Germinal center (tissue), 1 donor: ENCODE measurements at places on chromosomes 6 and 20.
A peak's percentile ranks its signal among the peaks of the same experiment; 100 is the strongest.

DNA sequence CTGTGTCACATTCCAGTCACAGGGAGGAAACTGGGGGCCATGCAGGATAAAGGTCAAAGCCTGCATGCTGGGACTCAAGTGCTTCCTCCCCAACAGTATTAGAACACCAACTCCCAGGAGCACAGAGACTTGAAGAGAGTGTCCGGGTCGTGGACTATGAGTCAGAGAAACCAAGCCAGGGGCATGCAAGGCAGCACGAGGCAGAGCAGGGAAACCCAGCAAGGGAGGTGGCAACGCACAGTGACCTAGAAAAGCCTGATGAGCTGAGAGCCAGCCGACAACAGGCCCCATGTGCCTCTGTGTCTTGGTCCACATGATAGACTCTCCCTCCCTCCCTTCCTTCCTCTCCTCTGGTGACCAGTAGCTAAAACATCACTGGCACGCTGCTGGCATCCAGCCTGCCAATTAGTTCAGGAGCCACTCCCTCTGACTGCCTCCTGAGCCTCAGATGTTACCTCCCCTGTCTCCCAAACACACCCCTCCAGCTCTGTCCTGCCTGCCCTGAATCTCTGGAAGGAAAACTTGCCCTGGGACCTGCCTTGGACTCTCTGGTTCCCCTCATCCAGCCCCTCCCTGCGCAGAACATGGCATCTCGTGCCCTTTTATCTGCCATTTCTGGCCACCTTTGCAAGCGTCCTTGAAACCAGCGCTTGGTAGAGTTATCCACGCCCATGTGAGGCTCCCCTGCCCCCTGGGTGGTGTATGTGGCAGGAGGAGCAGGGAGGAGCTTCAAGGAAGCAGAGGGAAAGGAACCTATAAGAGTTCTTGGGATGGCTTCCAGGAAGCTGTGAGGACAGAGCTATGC is 16.2 kb upstream of the RNF39 start:
- no peak for DNase-seq

GRCh38 chr6:79241228-79241627 is 6.7 kb upstream of the HMGN3 start:
- no peak for DNase-seq

DNA sequence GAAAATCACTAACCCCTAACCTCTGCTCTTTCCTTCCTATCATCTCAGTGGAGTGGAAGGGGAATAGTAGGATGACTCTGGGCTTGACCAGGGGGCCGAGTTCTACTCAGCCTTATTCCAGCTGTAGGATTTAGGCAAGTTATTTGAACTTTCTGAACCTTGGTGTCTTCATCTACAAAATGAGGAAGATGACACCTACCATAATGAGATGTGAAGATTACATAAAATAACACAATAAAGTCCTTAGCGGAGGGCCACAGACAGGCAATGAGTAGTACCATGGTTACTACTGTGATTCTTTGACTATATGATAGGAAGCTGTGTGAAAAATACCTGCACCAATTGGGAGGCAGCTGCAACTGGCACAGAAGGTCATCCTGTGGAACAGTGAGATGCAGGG is 53.6 kb upstream of the PIM1 start:
- no peak for DNase-seq

- no peak for DNase-seq
Measured at GRCh38 chr20:50628853-50629669, 62.3 kb downstream of the RIPOR3 start.

GRCh38 chr20:62739581-62740285 is 31.1 kb downstream of the NTSR1 start:
- DNase-seq = peak; percentile 50

- DNase-seq = no peak
Measured at GRCh38 chr6:90368601-90369000, 72.0 kb upstream of the BACH2 start.

DNA sequence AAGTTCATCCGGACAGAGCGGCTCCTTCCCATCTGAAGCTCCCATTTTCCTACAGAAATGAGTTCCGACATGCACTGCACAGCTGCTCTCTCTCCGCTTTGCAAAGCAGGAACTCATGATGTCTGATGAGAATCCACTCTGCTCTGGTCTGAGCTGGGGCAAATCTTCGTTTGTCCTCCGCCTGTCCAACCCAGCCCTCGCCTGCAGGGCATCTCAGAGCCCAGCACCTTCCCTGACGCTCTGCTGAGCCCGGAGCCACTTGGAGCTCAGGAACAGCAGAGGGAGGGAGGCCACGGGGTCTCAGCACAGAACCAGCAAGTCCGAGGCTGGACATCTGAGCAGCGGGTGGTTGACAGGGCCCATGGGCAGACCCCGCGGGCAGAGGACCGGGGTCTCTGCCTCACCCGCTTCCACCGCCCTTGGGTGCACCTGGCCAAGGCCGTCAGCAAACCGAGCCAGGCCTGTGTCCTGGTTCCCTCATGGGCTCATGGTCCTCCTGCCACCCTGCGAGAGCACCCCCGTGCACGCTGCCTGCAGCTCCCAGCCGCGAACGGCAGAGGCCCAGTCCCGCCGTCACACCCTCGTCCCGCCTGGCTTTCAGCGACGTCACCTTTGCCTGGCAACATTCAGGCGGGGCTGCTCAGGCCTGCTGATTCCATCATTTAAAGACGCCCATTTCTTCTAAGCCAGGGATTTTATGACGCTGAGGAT is 78.5 kb upstream of the BHLHE23 start:
- no peak for DNase-seq

- no peak for DNase-seq
Measured at GRCh38 chr6:79543886-79544285, 6.7 kb upstream of the LCA5 start.

DNA sequence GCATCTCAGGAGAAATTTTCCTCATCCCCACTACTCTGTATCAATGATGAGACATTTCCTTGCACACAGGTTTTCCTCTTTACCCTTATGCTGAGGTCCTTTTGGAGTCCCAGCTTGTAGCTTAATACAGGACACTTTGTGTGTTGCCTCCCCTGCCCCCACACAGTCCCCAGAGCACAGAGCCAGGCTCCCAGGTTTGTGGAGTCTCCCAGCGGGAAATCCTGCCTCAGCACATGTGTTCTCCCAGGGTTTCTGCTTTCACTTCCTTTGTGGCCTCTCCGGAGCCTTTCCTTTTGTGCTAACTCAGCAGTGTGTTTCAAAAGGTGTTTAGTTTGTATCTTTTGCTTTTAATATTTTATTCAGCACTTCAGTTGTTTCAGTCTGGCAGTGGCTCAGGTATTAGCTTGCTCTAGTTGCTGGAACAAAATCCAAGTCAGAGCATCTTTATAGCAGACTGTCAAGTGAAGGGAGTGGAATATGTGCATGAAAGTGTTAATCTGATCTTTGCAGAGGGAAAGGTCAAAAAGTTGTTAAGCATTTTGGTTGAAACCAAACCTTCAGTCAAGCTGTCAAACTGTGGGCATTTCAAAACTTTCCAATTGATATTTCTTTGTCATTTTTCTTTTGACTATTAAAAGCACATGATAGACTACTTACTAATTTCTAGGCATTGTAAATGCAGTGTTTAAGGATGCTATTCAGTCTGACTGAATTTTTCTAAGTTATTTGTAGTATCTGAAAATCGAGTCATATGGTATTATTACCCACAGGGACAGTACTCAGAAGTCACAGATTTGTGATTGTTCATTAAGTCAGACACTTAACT is 8.6 kb downstream of the SNX9 start:
- DNase-seq = no peak

DNA sequence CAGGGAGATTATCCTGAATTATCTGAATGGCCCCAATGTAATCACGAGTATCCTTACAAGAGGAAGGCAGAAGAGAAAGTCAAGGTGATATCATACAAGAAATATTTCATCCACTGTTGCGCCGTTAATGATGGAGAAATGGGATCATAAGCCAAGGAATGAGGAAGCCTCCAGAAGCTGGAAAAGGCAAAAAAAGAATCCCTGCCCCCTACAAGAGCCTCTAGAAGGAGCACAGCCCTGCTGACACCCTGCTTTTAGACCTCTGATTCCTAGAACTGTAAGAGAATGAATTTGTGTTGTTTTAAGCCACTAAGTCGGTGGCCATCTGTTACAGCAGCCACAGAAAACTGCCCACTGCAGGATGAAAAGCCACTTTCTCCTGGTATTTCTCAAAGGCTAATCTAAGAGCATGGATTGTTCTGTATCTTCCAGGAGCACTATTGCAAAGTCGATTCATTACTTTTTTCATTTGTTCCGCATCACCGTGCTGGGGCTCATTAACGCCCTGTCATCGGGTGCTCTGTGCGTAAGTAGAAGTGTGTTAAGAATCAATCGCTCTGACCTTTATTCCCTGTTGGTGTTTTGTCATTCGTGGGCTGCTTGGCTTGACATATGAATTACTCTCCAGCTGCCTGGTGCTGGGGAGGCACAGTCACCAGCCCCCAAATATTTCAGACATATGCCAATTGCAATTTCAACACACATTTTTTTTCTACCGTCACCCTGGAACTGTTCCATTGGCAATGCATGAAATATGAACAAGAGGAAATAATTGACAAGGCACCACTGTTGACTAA is 117.0 kb downstream of the PCSK2 start:
- DNase-seq = no peak

DNA sequence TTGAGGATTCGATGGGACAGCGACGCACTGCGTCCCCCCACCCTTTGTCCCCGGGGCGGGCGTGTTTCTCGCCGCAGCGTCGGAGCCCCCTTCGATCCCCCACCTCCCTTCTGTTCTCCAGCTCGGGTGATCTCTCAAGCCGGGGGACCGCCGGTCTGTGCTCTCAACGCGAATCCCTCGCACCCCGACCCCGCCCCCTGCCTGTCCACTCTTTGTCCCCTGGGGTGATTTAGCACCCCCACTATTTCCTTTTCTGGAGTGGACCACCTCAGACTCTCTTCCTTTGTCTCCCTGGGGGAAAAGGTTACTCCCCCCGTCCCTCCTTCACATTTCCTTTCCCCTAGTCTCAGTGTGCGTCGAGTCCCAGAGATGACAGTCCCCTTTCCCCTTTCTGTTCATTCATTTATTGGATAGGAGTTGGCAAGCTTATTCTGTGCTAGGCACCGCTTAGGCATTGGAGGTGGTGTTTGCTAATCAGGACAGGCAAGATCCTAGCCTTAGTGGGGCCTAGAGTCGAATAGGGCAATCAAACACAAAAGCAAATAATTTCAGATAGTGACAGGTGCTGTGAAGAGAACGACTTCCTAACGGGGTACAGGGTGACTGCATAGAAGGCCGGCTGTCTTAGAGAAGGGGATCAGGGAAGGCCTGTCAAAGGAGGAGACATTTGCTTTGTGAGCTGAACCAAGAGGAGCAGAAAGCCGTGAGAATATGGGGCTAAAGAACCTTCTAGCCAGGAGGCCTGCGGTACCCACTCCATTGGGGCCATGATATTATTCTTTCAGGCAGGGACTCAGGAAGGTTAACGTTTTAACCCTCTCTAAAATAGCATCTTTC is 741 bp downstream of the PTPN1 start:
- DNase-seq = no peak

DNA sequence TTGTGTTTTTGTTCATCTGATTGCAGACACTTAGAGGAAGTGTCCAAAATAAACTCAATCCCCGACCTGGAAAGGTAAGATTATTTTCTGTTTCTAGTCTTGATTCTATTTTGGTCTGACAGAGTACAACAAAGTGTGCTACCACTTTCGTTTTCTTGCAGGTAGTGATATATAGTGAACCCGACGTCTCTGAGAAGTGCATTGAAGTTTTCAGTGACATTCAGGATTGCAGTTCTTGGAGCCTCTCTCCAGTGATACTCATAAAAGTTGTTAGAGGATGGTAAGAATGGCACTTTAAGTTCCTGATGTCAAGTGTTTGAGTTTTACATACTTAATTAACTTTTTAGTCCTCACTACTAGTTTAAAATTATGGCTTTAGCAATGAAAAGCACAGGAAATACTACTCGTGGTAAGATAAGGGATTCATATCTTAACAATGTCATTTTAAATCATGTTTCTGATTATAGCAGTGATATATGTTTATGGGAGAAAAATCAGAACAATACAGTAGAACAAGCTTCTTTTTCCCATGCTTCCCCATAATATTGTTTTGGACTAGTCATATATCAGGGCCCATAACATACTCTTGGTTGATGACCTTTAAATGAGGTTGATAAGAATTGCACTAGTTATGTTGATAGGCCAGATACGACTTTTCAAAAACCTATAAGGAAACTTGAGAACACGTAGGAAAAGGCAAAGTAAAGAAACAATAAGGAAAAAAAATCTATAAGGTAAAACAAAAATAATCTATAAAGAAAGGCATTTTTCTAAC is 104.0 kb downstream of the RTN4IP1 start:
- peak; percentile 70 for DNase-seq

- no peak for DNase-seq
Measured at GRCh38 chr6:3310703-3311102, 52.0 kb downstream of the PSMG4 start.

DNA sequence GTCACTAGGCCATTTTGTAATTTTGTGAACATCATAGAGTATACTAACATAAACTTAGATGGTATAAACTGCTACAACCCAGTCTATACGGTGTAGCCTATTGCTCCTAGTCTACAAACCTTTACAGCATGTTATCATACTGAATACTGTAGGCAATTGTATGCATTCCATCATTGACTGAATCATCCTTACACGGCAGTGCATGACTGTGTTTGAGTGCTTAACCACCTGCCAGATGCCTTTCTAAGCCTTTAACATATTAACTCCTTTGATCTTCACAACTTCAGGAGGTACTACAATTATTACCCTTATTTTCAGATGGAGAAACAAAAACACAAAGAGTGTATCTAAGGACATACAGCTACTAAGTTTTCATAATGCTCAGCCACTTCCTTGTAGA is 14.0 kb downstream of the DPPA5 start:
- DNase-seq = no peak

DNA sequence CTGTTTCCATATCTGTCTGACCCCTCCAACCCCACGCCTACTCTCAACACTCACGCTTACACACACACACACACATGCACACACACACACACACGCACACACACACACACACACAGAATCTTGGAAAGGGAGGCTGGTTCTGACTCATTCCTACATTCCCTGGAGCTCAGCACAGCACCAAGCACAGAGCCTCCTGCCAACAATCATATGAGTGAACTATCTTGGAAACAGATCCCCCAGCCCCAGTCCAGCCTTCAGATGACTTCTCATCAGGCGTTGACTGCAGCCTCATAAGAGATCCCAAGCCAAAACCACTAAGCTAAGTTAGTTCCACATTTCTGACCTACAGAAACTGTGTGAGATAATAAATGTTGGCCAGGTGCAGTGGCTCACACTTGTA is 14.1 kb upstream of the HCK start:
- no peak for DNase-seq

- peak; percentile 31 for DNase-seq
Measured at GRCh38 chr6:125099211-125100073, 54.1 kb upstream of the TPD52L1 start.

- no peak for DNase-seq
Measured at GRCh38 chr6:18667612-18668011, 280.5 kb downstream of the RNF144B start.

GRCh38 chr20:52481443-52481842 is 289.9 kb upstream of the ZFP64 start:
- no peak for DNase-seq

- peak; percentile 63 for DNase-seq
Measured at GRCh38 chr6:25056130-25056529, 120.4 kb upstream of the RIPOR2 start.
